Fibroblast of gingiva (primary cell): ENCODE measurements at places on chromosomes 4 and X.

DNA sequence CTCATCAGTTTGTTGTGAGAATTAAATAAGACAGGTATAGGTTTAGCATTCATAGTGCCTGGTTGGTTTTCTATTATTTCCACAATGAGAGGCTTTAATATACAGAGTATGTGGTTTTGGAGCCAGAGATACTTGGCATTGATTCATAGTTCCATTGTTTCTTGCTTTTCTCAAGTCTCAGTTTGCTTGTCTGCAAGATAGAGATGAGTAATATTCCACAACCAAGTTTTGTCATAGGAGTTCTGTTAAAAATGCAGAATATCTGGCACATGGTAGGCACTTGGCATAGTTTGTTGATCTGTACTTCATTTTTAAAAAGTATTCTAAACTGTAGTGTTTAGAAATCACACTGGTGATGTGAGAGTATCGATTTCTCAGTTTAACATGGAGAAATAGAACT, 37.5 kb upstream of the EDA2R start:
- DNase-seq = peak; percentile 90

DNA sequence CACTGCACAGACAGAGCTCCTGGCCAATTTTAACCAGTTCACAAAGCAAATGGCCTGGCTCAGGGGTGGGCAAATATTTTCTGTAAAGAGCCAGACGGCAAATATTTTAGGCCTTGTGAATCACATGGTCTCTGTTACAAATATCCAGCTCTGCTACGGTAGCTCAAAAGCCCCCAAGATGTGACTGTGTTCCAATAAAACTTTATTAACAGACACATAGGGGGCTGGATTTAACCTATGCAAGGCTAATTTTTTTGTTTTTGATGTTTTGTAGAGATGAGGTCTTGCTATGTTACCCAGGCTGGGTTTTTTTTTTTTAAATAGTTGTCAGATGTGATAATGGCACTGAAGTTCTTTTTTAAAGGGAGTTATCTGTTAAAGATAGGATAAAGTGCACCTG, 65.4 kb downstream of the PRKX start:
- DNase-seq = no peak

DNA sequence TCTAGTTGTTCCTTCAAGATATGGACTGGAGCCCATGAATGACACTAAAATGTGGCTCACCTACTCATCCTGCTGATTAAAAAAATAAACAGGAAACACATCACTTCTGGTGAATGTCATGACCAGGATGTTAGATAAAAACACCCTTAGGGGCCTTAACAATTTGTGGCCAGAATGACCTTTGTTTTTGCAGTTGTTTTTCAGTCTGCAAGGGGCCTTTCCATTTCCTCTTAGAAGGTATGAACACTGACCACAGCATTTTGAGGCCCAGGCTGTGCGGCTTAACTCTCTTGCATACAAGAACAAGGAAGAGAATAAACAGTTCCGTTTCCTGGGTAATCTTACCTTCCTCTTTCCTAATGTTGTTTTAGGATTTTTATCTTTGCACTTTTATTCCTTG, 113.2 kb downstream of the IL1RAPL2 start:
- DNase-seq = no peak

- DNase-seq = peak; percentile 18
Observed at GRCh38 chr4:39037491-39037825, 5.2 kb upstream of the TMEM156 start.

DNA sequence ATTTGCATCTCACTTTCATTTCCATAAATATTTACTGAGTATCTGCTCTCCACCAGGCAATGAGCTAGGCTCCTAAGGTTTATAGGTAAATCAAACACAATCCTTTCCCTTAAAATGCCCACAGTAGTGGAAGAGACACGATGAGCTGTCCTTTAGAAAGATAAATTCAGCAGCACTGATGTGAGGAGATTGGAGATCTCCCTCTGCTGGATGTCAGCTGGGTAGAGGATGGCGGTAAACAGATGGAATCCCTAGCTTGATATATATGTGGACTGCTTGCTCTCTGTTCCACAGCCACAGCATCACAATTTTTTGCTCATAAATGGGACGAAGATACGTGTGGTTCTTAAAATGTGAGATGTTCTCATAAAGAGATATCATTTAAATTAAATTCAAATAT, 216.4 kb upstream of the RASGEF1B start:
- no peak for DNase-seq
